Stimulated activated CD4-positive, alpha-beta T cell treated with anti-CD3 and anti-CD28 coated beads, Interleukin-1b, Interleukin-23, amount 100 ng/mL, for 4 hours (primary cell): ENCODE measurements at places on chromosomes 1 and 21.

DNA sequence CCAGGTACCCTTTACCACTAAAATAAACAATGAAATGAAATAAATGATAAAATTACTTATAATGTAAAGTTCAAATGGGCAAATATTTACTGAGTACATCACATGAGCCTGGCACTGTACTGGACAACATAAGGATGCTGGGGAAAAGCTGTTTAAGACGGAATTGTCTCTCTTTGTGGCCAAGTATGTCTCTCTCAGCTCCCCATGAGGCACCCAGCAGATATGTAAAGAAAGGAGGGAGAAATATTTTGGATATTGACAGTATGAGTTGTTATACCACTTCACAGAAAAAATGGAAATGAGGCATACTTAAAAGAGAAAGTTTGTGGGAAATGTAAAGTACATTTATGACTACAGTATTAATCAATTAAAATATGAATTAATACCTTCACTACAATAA lies 1.0 kb upstream of the TNFSF4 start:
- no peak for DNase-seq

DNA sequence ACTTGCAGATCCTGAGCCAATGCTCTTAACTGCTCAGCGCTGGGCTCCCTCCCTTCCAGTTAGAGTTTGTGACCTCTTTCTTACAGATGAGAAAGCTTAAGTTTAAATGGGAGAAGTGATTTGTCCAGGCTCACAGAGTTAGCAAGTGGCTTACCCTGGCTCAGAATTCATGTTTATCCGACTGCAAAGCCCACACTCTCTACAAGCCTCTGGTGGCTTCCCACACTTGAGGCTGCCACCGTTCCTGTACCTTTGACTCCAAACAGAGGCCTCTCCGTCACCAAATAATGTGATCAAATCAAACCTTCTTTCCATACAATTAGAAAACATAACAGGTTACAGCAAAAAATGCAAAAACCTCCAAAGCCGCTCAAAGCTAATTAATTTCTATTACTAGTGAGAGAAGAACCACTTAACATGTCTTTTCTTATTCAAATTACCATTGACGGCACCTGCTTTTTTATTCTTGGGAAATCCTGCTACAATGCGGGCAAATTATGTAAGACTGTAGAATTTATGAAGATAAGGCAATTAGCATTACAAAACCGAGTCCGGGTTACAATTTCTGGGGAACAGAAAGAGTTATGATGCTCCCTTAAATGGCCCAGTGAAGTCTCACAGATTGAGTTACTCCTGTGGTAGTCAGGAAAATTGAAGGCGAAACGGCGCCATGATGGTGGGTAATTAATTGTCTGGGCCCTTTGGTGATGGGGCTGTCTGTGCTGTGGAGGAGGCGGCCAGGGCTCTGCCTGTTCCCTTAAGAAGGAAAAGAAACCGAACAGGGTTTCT lies 324.3 kb upstream of the POU3F1 start:
- DNase-seq: no peak

GRCh38 chr1:15676688-15677661 lies 7.1 kb upstream of the PLEKHM2 start:
- DNase-seq: no peak

GRCh38 chr1:211630236-211631081 lies 45.0 kb downstream of the NEK2 start:
- no peak for DNase-seq

GRCh38 chr1:182163821-182164223 lies 102.3 kb upstream of the ZNF648 start:
- no peak for DNase-seq

DNA sequence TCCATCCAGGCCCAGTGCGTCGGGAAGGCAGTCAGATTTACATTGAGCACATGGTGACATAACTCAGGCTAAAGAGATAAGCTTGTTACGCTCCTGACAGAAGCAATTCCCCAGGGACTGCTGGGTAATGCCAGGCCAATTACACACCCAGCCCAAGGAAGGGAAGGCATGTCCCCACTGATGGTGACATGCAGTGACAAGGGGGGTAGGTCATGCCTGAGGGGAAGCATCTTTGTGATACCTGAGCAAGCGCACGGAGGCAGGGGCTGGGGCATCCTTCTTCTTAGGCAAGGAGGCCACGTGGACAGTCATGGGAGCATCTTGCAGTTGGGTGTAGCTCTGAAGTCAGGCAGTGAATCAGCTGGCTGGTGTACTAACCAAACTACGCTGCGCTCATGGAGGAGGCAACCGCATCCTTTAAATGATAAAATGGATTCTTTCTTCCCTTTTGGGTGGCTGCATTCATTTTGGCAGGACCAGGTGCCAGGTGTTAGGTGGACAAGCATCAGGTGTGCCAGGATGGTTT lies 39.6 kb upstream of the GRIK3 start:
- no peak for DNase-seq

- no peak for DNase-seq
Measured at GRCh38 chr1:8078176-8078671, 52.1 kb upstream of the ERRFI1 start.

- no peak for DNase-seq
Measured at GRCh38 chr21:15014221-15014620, 50.6 kb downstream of the NRIP1 start.

GRCh38 chr1:51295926-51296325 lies 34.4 kb downstream of the TTC39A start:
- no peak for DNase-seq

DNA sequence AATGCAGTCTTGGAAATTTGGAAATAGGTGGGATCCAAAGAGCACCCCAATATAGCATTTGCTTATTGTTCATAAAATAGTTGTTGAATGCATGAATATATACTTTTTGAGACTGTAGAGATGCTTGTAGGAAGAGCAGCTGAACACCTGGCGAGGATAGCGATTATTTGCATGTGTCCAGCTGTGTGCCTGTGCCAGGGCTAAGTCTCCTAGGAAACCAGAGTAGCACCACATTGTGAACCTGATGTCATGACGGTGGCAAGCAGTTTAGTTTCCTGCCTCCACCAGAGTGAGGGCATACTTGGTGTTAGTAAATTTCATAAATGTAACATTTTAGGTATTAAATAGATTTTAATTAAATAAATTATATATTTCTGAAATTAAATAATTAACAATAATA lies 37.3 kb upstream of the IRF2BP2 start:
- DNase-seq: no peak

GRCh38 chr1:59532102-59532501 lies 235.2 kb downstream of the FGGY start:
- DNase-seq: no peak

- DNase-seq: no peak
Measured at GRCh38 chr1:203299169-203299568, 6.2 kb upstream of the BTG2 start.

GRCh38 chr1:89794406-89794805 lies 26.4 kb upstream of the LRRC8D start:
- DNase-seq: no peak

DNA sequence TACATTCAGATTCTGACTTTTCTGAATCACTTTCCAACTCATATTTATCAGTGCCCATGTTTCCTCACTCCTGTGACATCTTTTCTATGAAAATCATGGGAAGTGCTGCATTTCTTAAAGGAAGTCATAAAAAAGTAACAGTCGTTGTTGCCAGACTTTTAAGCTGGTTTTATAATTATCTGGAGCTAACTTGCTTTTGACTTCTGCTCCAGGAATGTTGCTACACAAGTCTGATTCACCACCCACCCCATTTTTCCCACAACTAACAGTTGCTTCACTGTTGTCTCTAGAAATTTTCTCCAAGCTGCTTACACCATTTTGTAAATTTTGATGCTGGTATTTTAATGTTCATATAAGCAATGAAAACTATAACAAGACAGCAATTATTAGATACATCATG lies 12.2 kb downstream of the FCRLB start:
- DNase-seq: no peak

GRCh38 chr1:233905416-233906051 lies 1.1 kb downstream of the SLC35F3 start:
- DNase-seq: no peak

GRCh38 chr1:168972225-168972624 lies 134.3 kb upstream of the ATP1B1 start:
- no peak for DNase-seq

DNA sequence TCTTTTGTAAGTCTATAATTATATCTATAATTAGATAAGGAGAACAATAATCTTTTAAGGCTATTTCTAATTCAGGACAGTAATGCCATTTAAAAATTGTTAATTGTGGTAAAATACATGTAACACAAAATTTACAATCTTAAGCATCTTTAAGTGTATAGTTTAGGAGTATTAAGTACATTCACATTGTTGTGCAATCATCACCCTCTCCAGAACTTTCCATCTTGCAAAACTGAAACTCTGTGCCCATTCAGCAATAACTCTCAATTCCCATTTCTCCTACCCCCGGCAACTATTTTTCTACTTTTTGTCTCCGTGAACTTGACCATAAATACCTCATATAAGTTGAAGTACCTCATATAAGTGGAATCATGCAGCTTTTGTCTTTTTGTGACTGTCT lies 93.9 kb upstream of the KCNA3 start:
- DNase-seq: no peak

DNA sequence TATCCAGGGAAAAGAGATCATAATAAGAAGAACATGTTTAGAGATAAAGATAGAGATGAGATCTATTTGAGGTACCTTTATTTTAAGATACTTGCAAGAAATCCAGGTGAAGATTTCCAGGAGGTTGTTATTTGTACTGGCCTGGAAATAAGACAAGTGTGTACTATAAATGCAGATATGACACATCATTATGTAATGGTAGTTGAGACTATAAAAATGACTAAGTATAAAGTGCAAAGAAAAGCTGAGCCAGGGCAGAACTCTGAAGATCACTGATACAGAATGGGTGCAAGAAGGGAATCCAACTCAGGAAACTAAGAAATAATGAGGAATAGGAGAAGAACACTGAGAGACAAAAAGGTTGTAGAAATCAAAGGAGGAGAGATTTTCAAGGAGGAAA lies 378.2 kb upstream of the PBX1 start:
- DNase-seq: no peak

GRCh38 chr1:111234258-111234657 lies 6.7 kb downstream of the CHI3L2 start:
- DNase-seq: no peak

DNA sequence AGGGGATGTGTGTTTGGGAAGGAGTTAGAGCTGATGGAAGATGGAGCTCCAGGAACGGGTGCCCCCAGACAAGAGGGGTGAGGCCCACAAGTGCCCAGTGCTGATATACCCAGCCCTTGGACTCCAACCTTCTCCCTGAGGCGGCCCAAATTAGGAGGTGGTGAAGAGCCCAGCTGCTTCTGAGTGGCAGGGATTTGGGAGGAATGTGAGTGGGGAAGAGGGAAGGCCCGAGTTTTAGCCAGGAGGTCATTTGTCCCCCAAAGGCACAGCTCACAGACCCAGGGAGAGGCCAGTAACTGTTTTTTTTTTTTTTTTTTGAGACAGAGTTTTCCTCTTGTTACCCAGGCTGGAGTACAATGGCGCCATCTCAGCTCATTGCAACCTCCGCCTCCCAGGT lies 1.2 kb upstream of the PADI2 start:
- no peak for DNase-seq

DNA sequence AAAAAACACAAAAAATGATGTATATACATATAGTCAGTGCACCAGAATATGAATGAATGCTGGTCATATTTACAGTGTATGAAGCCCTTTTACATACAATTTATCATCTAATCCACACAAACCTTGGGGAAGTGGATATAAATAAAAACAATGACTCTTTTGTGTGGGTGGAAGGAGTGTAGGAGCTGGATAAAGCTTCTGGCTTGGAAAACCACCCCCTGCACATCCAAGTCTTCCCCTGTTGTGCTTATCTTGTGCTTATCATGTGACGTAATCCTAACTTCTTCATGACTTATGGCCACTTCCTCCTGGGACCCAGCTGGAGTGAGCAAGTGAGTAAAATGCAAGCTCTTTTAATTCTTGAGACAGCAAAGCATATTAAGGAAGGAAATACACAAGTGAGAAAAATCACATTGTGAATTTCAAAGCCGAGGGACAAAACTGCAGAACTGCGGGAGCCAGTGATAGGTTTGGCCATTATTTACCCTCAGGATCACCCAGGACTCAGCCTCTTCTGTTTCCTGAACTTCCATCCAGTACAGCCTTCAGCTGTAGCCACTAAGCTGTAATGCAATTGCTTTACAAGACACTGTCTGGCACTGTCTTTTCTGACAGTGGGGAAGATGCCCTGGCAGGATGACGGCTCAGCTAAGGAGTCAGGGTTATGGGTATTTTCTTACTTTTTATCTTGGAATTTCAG lies 104.0 kb upstream of the PPM1J start:
- DNase-seq: no peak

DNA sequence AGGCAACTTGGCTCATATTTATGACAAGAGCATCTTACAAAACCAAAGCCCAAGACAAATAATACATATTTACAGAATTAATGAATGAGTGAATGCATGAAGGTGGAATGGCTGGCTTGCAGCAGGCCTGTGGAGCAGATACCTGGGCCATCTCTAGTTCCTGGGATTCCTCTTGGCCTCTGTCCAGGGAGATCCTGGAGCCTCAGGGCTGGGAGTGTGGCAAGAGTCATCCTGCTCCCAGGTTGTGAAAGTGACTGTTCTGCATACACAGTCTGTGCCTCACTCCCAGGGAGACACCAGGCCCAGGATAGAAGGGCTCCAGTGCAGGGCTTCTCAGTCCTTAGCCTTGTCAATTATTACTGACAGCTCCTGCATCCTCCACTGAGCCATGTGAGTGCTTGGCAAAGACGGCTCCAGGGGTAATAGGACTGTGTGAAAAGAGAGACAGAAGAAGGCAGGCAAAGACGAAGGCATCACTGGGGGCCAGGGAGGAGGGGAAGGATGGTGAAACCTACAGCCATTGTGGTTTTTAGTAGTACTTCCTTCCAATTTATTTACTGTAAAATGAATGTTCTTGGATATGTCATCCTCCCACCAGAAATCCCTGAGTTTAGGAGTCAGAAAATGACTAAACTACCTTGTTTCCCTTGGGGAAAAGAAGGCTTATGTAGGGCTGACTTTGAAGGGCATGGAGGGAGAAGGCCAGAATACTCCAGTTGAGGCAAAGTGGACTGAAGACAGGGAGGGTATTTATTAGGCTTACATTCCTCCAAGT lies 14.3 kb upstream of the KPRP start:
- DNase-seq: no peak

DNA sequence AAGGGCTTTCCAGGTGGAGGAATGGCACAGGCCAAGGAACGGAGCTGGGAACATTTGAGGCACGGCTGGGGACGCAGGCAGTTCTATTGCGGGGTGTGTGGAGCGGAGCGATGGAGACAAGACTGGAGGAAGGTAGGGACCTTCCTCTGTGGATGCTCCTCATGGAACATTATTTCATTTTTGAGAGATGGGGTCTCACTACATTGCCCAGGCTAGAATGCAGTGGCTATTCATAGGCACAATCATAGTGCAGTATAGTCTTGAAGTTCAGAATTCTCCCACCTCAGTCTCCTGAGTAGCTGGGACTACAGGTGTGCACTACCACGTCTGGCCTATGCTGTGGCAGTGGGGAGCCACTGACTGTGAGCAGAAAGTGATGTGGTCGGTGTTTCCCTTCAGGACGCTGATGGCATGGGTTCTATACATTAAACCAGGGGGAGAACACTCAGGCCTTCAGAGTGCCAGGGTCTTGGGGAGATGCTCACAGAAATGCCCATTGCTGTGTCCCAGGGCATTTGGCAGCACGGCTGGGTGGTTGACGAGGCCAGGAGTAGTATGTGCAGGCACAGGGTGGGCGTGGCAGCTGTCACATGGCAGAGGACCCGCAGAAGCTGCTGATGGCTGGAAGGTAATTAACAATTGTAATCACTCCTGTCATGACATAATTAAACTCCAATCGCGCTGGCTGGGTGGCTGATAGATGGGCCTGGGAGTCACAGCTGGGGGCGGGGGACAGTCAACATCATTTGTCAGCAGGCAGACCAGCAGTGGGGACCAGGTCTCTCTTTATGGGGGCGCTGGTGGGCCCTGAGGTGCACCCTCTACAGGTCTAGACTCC lies 40.8 kb upstream of the ACOT11 start:
- DNase-seq: no peak
